Activated T-helper 9 cell treated with anti-CD3 and anti-CD28 coated beads, Interleukin-2, amount 50 U/mL, for 16 hours (primary cell): ENCODE measurements at places on chromosomes 6 and 20.
A peak's percentile ranks its signal among the peaks of the same experiment; 100 is the strongest.

DNA sequence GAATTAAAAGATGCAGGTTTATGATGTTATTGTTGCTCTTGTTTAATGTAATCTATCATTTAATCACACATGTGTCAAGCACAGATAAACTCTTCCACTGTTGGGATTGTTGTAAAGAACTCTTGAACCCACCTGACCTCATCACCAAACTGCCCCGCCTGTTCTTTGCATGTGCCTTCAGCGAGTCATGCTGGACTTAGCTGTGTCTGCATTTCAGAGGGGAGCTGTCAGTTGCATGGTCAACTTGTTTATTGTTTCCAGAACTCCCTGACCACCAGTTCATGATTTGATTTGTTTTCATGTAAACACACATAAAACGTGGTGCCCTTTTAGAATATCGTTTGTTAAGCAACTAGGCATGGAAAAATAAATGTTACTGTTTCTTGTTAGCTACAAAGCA, 93.6 kb downstream of the KHDC1L start:
- no peak for DNase-seq

DNA sequence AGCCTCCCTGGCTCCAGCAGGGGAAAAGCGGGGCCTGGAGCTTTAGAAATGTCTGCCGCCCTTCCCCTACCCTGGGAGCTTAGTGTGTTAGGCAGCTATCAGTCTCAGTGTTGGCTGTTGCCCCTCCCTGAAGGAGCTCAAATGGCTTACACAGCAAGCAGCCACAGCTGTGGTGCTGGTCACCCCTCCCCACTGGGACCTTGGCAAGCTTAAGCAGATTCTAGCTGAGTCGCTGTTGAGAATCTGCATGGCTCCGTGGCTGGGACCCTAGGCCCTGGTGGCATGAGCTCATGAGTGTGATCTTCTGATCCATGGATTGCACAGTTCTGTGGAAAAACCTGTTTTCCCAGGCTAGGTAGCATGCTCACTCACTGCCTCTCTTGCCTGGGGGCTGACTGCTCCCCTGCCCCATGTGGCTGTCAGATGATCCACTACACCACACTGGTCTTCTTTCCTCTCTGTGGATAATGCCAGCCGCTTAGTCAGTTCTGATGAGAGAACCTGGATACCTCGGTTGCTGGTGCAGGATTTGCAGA, 714.0 kb downstream of the MAFB start:
- DNase-seq = no peak

- no peak for DNase-seq
Observed at GRCh38 chr20:933029-933428, 16.9 kb upstream of the ANGPT4 start.

GRCh38 chr20:10288954-10289646, 70.5 kb downstream of the SNAP25 start:
- DNase-seq = no peak

DNA sequence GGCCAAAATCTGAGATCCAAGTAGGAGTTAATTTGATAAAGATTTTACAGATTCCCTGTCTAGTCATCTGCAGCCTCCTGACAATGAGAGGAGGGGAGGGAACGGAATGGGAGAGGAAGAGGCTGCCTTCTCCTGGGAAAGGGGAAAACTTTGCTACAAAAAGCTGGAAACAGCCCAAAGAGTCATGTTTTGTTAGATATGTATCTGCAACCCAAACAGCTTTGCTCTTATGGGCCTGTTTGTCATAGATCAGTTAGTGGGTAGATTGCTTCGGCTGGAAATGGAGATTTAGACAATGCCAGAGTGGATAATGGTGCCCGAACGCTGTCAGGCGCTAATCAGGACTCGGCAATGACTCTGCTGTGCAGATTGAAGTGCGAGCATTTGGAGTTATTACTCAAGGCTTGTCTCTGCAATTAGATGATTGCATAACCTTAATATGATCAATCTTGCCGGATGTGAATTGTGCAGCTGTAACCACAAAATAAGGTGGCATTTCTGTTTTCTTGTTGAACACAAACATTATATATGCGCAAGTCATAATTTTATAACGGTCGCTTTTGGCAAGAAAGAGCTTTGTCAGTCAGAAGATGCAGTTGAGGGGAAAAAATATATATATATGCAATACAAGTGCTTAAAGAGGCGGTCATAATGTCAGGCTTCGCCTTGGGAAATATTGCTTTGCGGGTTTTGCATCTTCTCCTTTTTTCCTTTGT, 92.4 kb upstream of the MAFB start:
- no peak for DNase-seq

GRCh38 chr6:170461556-170462365, 91.3 kb downstream of the PSMB1 start:
- no peak for DNase-seq

DNA sequence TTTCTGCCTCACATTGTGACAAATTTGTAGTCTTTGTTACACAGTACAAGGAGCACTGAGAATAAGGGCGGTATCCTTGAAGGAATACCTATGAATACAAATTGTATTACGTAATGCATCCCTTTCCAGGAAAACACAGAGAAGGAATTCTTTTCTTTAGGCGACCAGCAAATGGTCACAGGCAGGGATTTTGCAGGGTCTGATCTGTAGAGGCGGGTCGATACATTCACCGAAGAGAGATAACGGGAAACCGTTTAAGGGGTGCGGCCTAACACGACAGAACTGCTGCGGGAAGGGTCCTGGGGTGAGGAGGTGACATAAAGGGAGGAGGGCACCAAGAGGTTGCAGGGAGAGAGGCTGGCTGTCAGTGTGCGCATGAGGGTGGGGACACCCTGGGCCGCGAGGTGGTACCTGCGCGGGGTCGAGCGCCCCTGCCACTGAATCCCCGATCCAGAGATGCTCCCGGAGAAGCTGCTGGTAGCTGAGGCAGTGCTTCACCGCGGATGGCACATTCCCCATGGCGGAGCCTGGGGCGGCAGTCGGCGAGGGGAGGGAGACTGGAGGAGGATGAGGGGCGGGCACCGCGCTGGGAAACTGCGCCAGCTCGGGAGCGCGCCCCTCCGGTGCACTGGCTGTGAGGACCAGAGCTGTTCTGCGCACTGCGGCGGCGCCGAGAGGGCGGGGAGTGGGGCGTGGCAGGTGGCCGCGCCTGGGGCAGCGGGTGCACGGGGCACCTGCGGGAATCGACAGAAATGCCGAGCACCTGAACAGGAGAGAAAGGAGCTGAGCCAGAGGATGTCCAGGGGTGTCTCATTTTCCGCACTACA, at the start of gene HMGCLL1:
HMGCLL1 (minus strand) TSS at position 656 of the 827 bp plus-strand sequence; CDS start at position 519, 137 bp downstream.
- no peak for DNase-seq

DNA sequence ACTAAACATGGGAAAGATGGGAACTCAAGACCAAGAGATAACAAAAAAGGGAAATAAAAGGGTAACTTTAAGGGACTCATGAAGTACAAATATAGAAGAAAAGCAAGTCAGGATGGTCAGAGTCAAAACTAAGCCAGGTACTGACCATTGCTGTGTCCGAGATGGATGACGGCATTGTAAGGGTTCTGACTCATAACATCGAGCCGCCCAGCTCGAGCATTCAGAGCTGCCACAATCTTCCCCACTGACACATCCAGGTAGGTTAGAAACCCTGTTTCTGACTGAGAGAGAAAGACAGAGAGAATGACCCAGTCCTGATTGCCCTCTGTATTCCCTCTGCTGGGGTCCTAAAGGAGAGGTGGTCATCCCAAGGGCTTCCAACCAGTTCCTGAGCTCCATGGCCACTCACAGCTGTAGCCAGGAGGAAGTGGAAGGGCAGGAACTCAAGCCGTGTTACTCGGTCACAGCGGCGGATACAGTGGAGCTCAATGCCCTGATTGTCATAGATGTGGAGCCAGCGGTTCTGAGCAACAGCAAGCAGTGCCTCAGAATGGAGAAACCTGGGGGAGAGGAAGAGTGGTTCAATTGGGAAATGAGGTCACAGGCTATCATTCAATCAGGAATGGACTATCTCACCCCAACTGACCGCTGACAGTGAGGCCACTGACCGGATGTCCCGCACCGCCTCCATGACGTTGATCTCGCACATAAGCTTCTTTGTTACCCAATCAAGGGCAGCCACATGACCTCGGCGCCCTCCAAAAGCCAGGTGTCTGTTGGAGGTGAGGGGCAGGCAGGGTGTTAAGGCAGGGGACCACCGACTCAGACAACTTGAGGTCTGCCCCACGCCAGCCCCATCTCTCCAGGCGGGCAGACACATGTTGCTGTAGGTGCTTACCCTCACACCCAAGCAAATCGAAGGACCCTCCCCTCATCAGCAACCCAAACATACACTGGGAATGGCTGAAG, 1.8 kb downstream of the WDR46 start:
- DNase-seq = no peak

DNA sequence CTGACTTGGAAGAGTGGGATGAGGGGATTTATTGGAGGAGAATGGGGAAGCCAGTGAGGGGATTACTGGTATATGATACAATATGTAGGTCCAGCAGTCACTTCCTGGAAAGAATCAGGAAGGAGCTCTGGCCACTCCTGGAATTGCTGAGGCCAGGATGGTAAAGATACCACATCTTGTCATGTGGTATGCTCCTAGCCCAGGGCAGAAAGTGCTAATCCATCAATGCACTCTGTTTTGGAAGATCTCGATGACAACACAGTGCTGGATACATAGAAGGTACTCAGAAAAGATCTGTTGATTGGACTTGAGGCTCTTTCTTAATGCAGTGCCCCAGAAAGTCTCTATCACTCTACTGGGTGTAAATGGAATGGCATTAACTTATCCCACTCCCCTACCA, 52.6 kb downstream of the LAMP5 start:
- no peak for DNase-seq

DNA sequence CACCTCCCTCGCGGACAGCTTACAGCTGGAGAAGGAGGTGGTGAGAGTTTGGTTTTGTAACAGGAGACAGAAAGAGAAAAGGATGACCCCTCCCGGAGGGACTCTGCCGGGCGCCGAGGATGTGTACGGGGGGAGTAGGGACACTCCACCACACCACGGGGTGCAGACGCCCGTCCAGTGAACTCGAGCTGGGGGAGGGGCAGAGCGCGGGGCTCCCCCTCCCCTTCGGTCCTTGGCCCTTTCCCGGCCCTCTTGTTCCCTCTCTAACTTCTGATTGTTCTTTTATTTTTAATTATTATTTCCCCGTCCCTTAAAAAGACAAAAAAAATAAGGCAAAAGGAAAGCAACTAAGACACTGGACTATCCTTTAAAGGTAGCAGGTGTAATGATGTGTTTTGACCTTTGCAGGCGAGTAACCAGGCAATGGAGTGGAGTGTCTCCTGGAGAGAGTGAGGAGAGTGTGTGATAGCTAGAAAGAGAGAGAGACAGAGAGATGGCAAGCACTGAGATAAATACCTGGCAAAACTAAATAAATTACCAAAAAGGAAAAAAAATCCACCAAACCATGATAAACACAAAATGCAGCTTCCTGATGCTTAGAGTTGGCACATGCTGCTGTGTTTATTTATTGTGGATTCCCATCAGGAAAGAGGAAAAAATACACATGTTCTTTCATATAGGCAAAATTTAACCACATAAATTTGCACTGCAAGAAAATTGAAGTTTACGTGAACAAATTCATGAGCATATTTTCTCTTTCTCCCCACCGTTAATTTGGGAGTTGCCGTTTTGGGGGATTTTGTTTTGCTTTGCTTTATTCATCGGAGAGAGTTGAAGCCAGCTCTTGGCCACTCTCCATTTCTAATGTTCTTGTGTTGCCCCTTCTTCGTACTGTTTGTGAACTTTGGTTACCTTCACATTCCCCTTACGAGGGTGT, 1.9 kb downstream of the POU3F2 start:
- DNase-seq = no peak

GRCh38 chr6:135008072-135008940, 46.3 kb downstream of the HBS1L start:
- DNase-seq = no peak

DNA sequence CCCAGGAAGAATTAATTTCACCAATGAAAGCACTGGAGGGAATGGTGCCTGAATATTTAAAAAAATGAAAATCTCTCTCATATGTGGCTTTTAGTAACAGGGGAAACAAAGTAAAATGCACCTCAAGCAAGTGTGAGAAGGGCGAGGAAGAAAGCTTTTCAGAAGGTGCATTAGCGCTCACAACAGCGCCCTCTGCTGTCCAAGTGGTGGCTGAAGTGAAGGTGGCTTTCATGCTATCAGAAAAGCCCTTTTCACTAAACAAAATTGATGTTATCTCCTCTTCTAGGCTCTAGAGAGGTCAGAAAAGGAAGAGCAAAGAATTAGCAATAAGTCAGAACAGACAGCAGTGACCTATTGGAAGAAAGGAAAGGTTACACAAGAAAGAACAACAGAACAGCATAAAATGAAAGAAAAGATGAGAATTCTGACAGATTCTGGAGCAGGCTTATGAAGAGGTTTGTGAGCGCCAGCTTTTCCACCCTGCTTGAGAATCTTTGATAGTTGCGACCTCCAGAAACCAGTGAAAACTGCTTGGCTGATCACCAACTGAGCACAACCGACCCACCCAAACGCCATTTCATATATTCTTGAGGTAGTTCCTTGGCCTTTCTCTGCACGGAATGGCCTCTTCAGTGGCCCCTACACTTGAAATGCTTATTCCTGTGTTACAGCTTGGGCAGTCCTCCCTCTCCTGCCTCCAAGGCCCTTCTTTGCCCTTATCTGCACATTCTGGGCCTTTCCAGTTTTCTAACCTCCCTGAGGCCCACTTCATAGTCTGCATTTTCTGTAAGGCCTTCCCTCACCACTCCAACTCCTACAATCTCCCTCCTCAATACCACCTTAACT, 45.3 kb downstream of the SMLR1 start:
- DNase-seq = peak; percentile 54

DNA sequence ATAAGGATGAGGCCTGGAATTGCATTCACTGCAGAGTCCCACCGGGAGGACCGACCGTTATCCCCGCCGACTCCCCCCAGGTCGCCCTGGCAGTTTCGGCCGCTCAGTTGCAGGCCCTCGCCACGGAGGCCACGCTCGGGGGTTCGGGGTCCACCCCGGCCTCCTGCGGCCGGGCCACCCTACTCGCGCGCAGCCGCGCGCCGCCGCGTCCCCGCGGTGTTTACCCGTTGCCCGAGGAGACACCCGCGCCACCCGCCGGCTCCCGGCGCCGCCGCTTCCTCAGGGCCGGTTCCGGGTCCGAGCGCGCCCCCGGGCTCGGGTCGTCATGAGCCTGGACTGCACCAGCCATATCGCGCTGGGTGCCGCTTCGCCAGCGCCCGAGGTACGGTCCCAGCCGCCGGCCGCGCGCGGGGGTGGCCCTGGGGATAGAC, at the start of gene CCDC170:
CCDC170 (plus strand) TSS at position 214 of the 431 bp plus-strand sequence; CDS start at position 326, 112 bp downstream.
- DNase-seq = no peak
